ENCODE measurements at places on chromosomes 7 and 10. TPM values are rescaled to one million over a fixed set of nuclear protein-coding genes. Genes with fewer than 3 reads are reported as not detected.

The EBLN1 gene
- not detected for total RNA-seq

The GPR85 gene
- 9.2 TPM for total RNA-seq

The ASB4 gene
- total RNA-seq = not detected

The HOXA9 gene
- total RNA-seq = under 0.01 TPM

The CNPY1 gene
- total RNA-seq = not detected

Measured in fibroblast of lung (primary cell).